ENCODE measurements at places on chromosomes 3 and 15.

GRCh38 chr15:100266166-100266565 lies 75.6 kb downstream of the ADAMTS17 start:
- DNase-seq: no peak

DNA sequence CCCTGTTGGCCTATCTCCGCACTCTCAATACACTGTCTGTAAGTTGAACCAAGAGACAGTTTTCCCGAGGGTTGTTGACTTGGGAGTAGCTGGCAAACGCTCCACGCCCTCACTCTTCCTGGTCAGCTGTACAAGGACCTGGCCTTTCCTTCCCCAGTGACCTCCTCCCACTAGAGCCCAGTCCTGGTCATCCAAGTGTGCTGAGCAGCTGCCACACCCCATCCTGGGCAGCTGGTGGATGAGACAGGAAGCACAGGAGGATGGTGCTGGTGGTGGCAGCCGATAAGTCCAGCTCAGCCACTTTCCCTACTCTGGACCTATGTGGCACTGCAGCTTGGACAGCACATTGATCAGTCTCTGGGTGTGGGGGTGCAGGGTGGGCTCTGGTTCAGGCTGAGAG lies 19.8 kb downstream of the PFKFB4 start:
- DNase-seq: no peak

- no peak for DNase-seq
These were observed 148.6 kb downstream of the SST start for GRCh38 chr3:187521546-187521945.

DNA sequence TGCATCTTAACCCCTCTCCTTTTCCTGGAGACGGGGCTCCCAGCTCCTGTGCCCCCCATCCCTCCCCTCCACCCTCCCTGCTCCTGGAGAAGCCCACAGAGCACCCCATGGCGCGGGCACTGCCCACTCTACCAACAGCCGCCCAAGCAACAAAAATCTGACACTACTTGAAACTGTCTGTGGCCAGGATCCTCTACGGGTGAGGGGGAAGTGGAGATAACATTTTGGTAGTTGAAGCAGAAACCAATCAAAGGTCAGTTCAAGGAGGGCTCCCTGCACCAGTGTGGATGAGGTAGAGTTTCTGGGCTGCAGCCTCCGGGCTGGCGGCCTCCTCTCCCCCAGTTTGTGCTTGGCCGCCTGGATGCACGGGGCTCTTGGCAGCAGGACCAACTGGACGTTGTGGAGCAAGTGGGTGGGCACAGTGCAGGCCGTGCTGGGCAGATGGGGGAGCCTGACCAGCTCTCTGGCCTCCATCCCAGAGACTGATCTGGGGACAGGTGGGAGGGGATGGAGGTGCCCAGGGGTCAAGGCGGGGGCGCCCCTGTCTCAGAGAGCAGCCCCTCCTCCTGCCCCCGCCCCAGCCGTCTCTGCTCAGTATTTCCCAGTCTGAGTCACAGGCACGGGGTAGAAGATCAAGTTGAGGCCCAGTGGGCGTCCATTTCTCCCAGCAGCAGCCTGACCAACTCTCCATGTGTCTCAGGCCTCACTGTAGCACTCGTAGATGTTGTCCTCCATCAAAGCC lies 12.8 kb downstream of the H1-8 start:
- DNase-seq: no peak

GRCh38 chr3:11059090-11059798 lies 66.7 kb downstream of the SLC6A1 start:
- no peak for DNase-seq

GRCh38 chr3:2266606-2267005 lies 167.9 kb downstream of the CNTN4 start:
- DNase-seq: no peak

- DNase-seq: no peak
These were observed 97.8 kb downstream of the DAPK2 start for GRCh38 chr15:63948436-63948835.

- no peak for DNase-seq
These were observed 30.4 kb downstream of the ZNF609 start for GRCh38 chr15:64490598-64491259.

Measured in coronary artery (tissue), 2 donors.